ENCODE measurements at places on chromosomes 1 and 21. TPM values are rescaled to one million over a fixed set of nuclear protein-coding genes. Genes with fewer than 3 reads are reported as not detected.

Gene PYGO2
- 15.1 TPM for total RNA-seq

Gene GPR137B
- total RNA-seq = 12.2 TPM

Gene LIN28A
- total RNA-seq = not detected

Gene U2AF1
- 16.5 TPM for total RNA-seq

Gene PCSK9
- total RNA-seq = 13.7 TPM

Gene SYT6
- not detected for total RNA-seq

Gene NCF2
- total RNA-seq = 0.18 TPM

Gene NCMAP
- not detected for total RNA-seq

Gene LCE3A
- total RNA-seq = not detected

Gene RNU1-4
- total RNA-seq = 4,050 TPM

Gene LCE3D
- total RNA-seq = not detected

Gene CD2
- not detected for total RNA-seq

Gene CRNN
- total RNA-seq = not detected

Gene BTBD8
- 6.8 TPM for total RNA-seq

Gene RGS4
- total RNA-seq = 30.6 TPM

Gene SLAMF1
- not detected for total RNA-seq

Gene IL20
- total RNA-seq = not detected

Gene OR2T2
- not detected for total RNA-seq

Gene KCNH1
- total RNA-seq = 0.14 TPM

Gene IL22RA1
- not detected for total RNA-seq

Gene RNF207
- 16.6 TPM for total RNA-seq

Gene OR11L1
- not detected for total RNA-seq

Gene SPRR3
- not detected for total RNA-seq

Gene FAM20B
- total RNA-seq = 31.4 TPM

Gene CHIT1
- total RNA-seq = 0.18 TPM

Gene SPATA46
- total RNA-seq = not detected

Gene CR2
- not detected for total RNA-seq

Gene FAM72D
- total RNA-seq = 0.37 TPM

Gene DCDC2B
- total RNA-seq = under 0.01 TPM

Gene BRWD1
- 62.4 TPM for total RNA-seq

Gene COL6A2
- 1,435 TPM for total RNA-seq

Gene GPR37L1
- total RNA-seq = under 0.01 TPM

Gene TCHHL1
- not detected for total RNA-seq

Gene AMY2A
- total RNA-seq = not detected

Gene FMOD
- total RNA-seq = 60.8 TPM

Gene RHCE
- total RNA-seq = 2.4 TPM

Gene ADAMTS5
- total RNA-seq = 24.4 TPM

Gene TSPAN2
- total RNA-seq = 3.5 TPM

Gene RSPO1
- total RNA-seq = 0.74 TPM

Gene ST6GALNAC5
- total RNA-seq = 1.1 TPM

Gene BCAN
- not detected for total RNA-seq

Gene S100A2
- 2.6 TPM for total RNA-seq

Gene TMEM54
- total RNA-seq = 29.4 TPM

Gene MX2
- total RNA-seq = 2.6 TPM

Gene PEAR1
- total RNA-seq = 1.2 TPM

Gene CYP4A11
- not detected for total RNA-seq

Gene GALE
- 11.4 TPM for total RNA-seq

Measured in smooth muscle cell of bladder (primary cell).